ENCODE measurements at places on chromosomes 5 and 9. TPM values are rescaled to one million over a fixed set of nuclear protein-coding genes. Genes with fewer than 3 reads are reported as not detected.

DNA sequence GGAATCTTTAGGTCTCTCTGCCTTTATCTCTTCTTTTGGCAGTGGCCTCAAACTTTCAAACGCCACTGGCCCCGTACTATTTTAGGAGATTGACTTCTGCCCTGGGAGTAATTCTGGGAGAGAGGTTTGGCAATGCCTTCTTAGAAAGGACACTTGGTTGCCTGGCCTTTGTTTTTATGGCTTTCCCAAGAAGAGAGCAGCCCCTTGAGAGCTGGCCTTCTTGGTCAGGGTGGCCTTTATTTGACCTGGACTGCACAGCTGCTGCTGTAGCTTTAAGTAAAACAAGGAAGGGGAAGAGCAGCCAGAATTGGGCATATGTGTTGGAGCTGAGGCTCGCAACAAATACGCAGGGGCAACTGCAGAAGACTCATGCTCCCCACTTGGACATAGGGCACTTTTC lies 60.8 kb downstream of the PTPN3 start:
- no peak for DNase-seq

Gene FBP2
- 0.50 TPM for polyA plus RNA-seq

DNA sequence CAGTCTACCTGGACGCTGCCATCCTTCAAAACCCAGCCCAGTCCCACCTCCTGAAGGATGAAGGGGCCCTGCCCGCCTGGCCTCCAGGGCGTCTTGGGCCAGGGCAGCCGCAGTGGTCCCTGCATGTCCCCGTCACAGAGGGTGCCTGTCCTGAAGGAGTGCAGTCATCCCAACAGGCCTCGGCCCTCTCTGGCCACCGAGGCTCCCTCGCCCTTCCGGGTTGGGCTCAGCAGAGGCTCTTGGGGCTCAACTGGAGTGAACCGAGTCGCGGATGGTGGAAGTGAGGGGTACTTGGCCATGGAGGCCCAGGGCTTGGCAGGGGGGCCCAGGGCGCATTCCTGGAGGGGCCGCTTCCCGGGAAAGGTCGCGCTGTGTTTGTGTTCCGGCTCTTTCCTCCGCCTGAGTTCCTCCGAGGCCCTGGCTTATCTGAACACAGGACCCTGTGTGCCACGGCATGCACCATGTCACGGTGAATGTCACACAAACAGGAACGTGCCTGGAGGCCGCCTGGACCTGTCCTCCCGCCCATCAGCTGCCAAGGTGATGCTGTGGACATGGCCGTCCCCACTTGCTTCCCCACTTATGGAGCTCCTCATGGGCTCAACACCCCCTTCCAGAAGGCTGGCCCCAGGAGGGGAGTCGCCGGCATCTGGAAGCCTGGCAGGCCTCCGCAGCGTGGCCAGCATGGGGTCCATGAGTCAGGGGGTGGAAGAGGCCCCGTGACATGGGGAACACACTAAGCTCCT lies 25.7 kb upstream of the OBP2B start:
- DNase-seq, result peak; percentile 59

DNA sequence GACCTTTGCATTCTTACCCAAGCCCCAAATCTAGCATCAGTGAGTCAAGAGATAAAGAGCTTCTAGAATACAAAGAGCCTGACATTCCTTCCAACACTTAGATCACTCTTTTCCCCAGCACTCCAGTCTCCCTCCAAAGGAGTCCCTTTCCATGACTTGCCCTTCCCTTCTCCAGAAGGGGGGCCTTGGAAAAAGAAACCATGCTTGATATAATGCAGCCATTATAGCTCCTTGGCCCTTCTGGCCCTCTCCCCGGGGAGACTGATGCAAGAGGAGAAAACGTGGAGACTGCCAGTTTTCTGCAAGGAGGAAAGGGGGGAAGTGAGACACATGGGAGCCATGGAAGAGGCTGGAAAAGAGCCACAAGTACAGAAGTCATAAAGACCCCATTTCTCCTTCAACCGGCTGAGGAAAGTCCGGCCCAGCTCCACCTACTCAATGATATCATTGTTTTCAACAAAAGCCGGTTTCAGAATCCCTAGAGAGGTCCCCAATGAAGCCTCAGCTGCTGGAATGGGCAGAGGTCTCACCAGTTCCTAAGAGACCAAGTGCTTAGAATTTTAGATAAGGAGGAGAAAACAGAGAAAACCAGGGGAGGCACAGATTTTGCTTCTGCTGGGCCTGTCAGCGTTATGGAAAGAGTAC lies 29.0 kb downstream of the ADAM19 start:
- DNase-seq, result no peak

DNA sequence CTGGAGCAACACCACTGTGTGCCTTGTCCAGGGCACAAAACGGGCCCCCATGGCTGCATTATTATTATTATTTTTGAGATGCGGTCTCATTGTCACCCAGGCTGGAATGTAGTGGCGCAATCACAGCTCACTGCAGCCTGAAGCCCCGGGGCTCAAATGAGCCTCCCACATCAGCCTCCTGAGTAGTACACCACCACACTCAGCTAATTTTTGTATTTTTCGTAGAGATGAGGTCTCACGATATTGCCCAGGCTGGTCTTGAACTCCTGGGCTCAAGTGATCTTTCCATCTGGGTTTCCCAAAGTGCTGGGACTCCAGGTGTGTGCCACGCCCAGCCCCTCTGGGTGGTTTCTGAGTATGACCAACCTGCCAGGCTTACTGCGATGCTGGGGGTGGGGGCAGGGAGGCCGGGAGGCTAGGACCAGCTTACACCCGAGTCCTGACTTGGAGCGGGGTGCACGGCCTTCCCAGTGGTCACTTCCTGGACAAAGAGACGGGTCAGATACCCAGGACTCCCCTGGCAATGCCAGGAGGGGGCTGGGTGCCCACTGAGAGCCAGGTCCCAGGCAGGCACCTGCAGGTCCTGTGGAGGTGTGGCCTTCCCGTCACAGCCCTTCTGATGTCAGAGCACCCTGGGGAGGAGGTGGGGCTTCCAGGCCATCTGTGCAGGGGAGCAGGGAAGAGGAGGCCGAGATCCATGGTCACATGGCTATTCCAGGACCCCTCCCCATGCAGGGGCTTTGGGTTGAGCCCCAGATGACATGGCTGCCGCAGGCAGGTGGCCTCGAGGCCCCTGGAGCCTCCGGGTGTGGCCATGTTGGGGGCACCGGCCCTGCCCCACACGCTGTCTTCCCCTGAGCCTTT lies 8.3 kb upstream of the NRARP start:
- peak; percentile 71 for DNase-seq

- no peak for DNase-seq
Measured at GRCh38 chr9:36036253-36036779, 397 bp upstream of the RECK start.

DNA sequence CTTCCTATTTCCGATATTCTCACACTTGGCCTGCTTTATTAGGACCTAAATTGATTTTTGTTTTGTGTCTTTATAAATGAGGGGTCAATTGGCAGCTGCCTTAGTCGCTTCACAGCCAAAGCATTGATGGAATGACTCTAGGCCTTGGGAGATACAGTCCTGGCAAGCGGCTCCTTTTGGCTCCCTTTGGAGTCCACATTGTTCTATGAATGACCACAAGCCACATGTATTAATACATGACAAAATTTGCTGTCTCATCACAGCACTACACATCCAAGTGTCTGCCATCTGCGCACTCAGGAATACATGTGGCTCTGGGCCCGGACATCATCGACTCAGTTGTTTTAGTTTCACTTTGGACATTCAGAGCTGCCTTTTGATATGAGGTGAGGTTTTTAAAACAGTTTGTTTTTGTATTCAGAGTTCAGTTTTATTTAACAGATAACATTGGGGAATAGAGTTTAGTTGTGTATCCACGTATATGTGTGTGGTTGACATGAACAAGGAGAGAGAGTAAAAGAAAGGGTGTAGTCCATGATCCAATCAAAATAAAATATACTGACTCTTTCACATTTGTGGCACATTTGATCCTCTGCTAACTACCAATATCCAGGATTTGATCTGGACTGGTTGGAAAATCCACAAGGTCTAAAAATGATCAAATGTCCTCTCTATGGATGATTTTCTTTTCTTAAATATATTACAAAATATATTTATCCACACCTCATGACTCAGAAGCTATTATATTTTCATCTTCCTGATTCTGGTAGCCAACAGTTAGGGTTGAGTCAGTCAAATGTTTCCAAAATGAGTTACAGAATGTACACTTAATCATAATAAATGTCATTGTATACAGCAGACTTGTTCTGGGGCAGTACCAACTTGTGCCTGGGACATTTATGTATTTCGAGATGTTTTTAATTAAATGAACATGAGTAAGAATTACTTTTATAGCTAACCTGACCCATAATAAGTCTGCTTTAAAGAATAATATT lies 114.0 kb upstream of the MTAP start:
- DNase-seq, result no peak

DNA sequence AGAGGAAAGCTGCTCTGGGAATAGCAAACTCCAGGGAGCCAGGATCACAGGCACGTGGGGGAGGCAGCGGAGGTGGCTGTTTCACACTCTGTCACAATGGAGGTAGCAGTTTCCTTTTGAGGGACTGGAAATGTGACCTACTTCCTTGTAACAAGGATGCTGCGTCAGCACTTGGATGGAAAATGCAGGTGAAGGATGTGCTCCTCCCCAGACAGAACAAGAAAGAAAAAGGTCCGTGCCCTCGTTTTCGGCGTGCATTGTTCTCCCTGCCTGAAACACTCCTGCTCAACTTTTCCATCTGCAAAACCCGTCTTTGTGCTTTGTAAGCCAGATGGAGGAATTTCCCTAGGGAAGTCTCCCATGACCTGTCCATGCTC lies 55.1 kb upstream of the SH3PXD2B start:
- peak; percentile 41 for DNase-seq

DNA sequence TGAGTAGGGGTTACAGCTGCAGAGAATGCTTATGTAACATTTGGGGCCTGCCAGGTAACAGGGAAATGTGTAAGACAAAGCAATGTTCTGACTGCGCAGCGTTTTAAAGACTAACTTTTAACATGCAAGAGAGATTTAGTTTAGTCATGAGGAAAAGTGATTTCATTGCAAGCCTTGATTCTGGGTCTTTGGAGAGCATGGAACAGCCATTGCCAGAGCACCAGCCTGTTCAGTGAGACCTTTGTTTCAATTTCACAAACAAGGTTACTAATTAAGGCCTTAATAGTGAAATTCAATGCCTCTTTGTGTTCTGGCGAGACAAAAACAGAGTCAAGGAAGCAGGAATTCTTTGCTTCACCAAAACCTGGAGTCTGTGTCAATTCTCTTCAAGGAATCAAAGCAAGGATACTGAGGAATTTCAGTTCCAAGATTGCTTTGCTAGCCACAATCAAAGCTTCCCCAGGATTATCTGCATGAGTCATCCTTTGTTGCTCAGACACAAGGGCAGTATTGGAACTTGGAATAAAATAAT lies 14.4 kb downstream of the CKMT2 start:
- DNase-seq, result no peak

- no peak for DNase-seq
Measured at GRCh38 chr5:115514220-115514619, 30.4 kb downstream of the FEM1C start.

DNA sequence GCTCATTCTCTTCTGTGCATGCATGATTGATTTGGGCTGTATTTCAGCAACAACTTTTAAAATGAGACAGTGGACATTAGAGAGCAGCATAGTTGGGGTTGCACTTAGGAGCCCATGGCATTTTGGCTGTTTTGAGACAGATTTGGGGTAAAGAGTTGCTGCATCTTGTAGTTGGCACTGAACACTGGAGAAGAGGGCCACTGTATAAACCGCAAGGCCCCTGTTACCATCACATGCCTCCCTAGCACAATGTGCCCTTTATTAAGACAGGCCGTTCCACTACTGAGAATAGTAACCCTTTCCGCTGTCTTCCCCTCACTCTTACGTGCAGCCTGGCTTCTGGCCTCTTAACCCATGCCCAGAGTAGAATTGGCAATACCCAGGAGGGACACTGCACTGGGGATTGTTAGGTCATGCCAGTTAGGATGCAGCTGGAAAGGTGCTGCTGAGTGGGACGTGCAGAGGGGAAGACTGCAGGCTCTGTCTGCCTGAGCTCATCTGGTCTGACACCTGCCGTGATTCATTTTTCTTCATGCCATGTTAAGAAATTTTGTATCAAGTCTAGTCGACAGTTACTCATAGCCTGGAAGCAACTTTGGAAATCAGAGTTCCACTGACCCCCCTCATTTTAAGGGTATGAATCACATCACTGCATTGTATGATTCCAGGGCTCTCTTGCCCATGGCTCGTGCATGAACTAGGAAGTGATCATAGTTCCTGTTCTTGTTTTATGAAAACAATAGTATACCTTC lies 146.9 kb upstream of the DMRT1 start:
- no peak for DNase-seq

- DNase-seq, result no peak
Measured at GRCh38 chr5:125717209-125717608, 706.0 kb upstream of the GRAMD2B start.

GRCh38 chr9:80496901-80497556 lies 925.3 kb downstream of the TLE4 start:
- DNase-seq, result no peak

- DNase-seq, result no peak
Measured at GRCh38 chr9:20087481-20087880, 298.6 kb upstream of the SLC24A2 start.

DNA sequence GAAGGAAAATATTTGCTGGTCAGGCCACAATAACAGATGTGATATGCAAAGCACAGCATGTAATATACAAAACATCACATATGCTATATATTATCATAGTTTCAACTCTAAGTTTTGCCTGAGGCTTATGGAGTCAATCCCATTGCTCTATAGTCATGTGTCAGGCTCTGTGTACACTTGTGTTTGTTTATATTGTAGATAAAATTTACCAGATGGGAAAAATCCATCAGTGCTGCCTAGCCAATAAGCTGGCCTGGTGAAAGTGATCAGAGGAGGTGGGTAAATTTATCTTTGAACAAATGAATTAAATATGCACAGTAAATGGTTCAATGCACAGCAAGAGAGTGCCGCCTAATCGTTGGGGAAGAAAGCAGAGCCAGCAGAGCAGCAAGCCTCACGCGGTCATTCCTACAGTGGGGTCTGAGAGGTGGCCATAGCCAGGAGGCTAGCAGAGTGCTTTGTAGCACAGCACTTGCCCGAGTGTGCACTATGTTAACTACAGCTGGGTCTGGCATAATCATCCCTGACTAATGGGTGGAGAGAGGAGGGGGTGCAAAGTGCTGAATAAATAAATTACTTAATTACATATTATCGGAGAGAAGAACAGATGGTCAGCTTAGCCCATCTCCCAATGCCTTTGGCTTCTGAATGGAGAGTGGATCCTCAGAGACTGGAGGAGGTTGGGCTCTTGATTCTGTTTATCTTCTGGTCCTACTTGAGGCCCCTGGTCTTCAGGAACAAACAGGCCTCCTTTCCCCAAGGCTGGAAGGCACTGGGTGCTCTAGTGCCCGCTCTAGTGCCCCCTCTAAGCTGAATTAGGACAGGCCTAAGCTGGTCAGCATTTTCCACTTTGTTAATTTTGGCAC lies 153.5 kb downstream of the MAT2B start:
- DNase-seq, result no peak

Gene TCF7
- polyA plus RNA-seq, result 24.3 TPM

- no peak for DNase-seq
Measured at GRCh38 chr9:120712539-120713031, 1.7 kb downstream of the MEGF9 start.
